ENCODE measurements at places on chromosomes 2 and 18.

- DNase-seq = no peak
Measured at GRCh38 chr2:52345676-52346075, 1313.7 kb upstream of the NRXN1 start.

GRCh38 chr2:5905661-5906060 is 213.5 kb downstream of the SOX11 start:
- no peak for DNase-seq

GRCh38 chr18:62183578-62184195 is 3.2 kb downstream of the PIGN start:
- DNase-seq = no peak

GRCh38 chr2:70626254-70626990 is 72.8 kb upstream of the TGFA start:
- no peak for DNase-seq

DNA sequence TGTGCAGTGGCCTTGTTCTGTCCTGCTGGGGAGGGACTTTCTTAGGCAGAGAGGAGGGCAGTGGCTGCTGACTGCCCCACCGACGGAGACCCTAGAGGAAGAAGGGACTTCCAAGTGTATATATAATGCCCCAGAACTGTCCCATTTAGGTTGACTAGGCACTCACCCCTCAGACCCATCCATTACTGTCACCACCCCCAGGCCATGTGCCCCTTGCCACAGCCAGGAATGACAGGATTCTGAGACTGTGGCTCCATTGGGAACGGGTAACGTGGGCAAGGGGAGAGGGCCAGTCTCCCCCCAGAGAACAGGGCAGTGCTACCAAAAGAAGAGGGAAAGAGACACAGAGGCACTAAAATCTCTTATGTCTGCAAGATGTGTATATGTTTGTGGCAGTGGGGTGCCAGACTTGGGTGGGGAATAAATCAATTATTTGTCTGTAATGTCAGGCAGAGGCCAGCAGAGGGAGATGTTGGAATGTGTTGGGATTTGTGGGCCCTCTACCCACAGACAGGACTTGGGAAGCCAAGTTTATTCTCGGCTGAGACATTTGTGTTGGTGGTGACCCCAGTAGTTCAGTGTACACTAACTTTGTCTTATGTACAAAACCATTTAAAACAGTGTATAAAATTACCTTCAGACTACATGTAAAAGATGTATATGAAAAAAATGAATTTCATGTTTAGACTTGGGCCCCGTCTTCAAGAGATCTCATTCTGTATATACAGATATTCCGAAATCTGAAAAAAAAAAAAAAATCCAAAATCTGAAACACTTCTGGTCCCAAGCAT is 24.0 kb upstream of the TMEM37 start:
- DNase-seq = no peak
